ENCODE measurements at places on chromosomes 2 and 18.

DNA sequence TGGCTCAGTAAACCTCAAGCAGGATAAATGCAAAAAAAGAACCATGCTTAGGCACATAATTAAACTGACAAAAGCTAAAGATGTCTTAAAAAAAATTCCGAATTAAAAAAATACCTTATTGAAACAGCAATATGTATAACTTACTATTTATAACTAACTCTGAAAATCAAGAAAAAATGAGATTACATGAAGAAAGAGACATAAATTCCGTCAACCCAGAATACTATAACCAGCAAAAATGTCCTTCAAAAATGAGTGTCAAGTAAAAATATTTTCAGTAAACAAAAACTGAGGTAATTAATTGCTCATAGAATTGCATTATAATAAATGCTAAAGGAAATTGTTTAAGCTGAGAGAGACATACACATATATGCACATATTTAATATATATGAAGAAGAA is 474.5 kb upstream of the SYT4 start:
- DNase-seq: no peak

DNA sequence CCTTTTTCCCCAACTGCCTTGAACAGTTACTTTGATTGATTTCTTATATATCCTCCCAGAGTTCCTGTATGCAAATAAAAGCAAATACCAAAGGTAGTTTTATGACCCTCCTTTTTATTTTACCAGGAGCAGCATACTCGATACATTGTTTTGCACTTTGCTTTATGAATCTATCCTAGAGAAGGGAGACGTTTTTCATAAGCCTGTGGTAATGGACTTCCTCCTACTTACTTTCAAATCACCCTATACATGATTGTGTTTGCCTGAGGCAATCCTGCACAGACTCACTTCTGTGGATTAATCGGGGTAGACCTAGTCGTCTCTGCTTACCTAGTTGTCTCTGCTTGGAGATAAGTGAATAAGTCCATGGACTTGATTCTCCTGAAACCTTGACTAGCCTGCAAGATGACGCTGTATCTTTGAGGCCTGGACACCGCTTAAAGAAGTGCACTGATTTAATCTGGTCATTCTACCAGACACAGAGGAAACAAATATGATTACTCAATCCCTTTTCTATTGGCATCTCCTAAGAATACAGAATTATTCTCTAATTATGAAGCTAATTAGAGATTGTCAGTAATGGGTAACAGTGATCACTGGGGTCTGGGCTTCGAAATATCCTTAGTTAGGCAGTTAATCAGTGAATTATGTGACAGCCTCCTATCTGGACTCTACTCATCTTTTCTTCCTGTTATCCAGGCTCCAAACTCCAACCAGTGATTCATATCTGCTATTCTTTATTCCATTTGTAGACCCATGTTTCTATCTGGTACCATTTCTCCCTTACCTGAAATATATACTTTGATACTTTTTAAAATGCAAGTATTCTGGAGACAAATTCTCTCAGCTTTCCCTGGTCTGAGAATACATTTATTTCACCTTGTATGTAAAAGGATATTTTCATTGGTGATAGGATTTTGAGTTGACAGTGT is 447.4 kb upstream of the TRIB2 start:
- no peak for DNase-seq

DNA sequence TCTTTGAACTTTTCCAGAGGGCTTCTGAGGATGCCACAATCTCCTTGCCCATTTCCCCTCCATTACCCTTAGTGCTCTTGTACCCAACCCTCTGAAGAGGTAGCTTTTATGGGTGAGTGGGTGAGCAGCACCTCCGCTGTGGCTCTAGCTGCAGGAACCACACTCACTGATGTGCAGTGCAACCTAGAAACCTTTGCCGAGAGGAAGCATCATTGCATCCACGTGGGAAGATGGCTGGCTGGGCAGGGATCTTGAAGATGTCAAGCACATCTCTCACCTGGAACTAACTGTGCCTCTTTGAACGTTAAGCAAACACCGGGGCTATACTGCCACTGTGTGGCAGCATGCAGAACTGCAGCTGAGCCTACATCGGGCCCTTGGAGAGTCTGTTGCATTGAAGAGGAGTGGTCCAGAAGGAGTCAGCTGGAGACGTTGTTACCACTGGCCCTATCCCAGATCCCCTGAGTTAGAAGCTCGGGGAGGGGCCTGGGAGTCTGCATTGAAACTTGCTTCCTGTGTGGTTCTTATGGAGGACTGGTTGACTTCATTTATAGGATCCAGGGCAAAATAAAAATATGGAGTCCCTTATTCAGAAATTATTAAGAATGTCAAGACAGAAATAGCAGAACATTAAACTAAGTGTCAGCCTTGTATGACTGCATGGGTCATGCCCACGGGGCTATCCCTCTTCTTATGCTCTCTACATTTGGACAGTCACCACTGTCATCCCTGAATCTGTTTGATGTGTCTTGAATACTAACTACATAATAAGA is 28.7 kb downstream of the IGFBP5 start:
- peak; percentile 68 for DNase-seq

DNA sequence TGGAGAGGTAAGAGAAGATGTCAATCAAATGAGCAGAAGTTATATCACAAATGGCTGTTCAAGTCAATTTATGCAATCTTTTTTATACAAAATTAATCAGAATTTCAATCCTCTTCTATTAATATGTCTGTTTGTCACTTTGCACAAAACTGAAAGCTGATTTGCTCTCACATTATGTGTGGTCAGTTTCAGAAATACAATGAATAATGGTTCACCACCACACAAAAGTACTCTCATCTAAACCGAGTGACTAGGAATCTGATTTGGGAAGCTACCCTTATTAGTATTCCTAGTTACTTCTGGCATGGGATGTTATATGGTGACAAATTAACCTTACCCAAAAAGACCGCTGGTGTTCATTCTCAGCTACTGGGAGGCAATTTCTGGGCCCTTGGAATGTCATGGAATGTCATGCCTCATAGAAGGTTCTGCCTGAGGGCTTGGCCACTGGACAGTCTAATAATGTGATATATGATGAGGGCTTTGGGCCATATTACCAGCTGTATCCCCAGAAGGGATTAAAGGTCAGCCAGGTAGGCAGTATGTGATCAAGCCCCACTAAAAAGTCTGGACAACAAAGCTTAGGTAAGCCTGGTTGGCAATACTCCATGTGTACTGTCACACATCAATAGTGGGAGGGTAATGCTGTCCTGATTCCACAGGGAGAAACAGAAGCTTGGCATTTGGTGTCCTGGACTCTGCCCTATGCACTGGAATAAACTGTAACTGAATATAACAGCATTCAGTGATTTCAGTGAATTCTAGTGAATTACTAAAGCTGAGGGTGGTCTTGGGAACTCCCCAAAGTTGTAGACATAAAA is 113.2 kb downstream of the PIGN start:
- DNase-seq: no peak

DNA sequence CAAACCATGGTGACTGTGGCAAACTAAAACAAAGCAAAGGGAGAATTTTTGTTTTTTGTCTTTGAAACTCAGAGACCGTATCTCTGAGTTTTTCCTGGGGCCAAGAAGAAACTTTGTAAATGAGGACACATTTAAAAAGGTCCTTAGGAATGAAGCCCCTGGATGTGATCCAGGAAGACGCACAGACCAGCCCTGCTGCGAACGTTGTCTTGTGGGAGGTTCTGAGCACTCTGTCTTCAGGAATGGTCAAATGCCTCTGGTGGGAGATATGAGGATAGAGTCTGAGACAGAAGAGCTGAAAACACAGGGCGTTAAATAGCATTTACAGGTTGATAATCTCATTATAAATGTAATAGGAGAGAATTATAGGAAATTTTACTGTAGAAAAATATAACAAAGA is 893.5 kb upstream of the KLHL29 start:
- DNase-seq: no peak

DNA sequence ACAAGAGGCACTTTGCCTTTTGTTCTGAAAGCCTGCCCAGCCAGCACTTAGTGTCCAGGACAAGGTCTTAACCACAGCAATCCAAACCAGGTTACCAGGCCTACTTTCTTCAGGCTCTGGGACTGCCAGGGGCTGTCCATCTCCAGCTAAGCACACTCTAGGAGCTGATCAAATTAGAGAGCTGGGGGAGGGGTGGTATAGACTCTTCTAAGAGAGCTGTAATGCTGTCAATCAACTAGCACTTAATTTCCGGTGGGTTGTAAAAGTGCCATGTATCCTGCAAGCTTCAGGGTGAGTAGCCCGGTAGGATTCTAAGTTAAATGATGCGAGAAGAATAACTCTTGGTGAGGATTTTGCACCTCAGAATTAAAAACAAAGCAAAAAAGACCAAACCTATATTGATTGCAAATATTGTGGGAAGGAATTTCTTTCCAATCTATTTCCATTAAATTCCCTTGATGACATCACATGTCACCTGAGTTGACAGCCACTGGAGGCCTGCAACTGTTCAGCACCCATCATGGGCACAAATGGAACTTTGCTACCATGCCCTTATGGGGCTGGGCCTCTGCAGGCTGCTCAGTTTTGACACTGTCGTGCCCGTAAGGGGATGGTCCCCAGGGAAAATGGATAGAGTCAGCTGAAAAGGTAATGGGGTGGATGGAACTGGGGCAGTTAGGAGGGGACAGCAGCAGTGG is 8.7 kb upstream of the COX7A2L start:
- no peak for DNase-seq

DNA sequence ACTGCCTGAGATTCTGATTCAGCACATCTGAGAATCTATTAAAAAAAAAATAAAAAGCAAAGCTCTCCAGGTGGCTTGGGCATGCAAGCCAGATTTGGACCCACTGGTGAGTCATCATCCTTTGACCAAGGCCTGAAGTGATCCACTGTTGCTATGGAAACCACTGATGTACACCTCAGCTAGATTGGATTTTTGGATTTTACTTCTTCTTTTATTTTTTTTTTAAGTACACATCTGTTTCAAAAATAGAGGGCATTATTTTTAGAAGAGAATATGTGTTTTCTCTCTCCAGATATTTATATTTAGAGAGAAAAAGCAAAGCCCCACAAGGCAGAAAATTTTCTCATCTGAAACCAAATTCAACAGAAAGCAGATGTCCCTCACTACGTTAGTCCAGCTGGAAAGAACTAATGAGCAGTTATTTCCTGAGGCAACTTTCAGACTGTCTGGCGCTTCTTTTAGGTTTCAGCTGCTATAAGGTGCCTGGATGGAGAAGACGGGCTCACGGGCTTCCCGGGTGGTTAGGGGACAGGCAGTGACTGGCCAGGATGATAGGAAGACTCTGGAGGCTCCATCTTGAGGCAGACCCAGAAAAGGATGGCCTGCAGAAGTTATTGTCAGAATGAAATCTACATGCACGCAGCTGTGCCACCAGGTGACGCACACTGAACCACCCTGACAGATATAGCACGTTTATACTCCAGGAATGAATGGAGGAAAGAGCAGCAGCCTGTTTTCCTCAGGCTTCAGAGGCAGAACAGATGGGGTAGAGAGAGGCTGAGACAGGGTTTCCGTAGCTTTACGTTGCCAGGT is 50.5 kb downstream of the MRPL35 start:
- no peak for DNase-seq

- DNase-seq: no peak
These were observed 61.5 kb upstream of the KLF7 start for GRCh38 chr2:207227062-207227748.

- no peak for DNase-seq
These were observed 191.2 kb upstream of the NABP1 start for GRCh38 chr2:191486584-191487320.

GRCh38 chr18:23487738-23488570 is 15.4 kb upstream of the RMC1 start:
- DNase-seq: peak; percentile 45

- no peak for DNase-seq
These were observed 345.3 kb upstream of the CDH20 start for GRCh38 chr18:60987963-60988362.

DNA sequence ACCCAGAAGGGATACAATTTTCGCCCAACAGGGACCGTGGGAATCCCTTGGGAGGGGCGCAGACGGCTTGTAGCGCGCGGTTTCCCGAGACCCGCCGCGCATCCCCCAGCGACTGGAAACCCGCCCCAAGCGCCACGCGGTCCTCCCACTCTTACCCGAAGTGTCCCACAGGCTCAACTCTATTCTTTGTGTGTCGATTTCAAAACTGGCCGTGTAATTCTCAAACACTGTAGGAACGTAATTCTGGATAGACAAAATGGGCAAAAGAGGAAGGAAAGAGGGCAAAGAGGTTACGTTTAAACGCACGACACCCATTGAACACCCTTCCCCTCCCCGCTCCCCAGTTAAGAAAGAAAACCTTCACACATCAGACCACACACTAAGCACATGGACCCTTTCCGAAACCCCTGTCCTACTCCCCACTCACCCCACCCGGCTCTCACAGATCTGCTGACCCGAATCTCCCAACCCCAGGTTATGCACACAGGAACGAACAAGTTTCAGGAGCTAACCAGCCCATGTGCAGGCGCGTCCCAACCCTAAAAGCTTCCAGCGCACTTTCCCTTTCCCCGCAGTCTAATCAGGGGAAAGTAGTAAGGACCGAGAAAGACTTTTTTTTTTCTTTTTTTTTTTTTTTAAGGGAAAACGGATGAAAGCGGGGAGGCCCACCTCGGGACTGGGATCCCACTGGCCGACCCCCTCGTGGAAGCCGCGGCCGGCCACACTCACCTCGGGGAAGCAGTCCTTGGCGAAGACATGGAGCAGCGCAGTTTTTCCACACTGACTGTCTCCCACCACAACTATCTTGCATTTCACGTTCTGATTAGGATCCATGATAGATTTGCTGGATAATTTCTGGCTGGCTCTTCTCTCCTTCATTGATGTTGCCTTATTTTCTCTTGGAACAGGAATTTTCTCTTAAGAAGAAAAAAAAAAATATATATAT is 655 bp downstream of the RND3 start:
- no peak for DNase-seq

DNA sequence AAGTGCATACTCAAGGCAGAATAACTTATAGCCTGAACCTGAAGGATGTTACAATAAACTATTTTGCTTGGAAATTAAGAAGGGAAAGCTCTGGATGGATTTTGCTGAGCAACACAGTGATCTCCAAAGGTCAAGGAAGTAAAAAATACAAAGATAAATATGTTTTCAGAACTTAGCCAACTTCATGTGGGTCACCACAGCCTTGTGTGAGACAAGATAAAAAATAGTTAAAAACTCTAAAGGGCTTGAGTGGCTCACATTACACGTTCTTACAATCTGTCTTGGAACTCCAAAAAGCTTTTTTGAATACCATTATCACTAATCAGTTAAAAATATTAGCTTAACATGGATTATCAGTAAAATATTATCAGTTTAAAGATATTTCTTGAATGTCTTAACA is 28.9 kb upstream of the MTX2 start:
- DNase-seq: no peak

DNA sequence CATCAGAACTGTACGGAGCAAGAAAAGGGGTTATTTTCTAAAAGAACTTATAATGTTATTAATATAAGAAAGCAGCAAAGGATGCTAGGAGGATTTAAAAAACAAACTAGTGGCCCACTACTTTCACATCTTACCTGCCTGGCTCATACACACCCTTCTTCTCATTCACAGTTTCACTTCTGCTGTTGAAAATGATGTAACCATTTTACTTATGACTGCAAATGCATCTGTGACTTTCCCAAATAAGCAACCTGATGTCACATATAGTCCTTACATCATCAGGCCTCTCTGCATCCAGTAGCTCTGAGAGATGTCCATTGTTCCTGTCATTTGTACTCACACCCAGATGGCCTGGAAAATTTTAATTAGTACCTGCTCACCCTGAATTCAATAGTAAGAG is 101.8 kb upstream of the MYO3B start:
- DNase-seq: no peak

GRCh38 chr2:239264838-239265651 is 135.8 kb downstream of the HDAC4 start:
- DNase-seq: peak; percentile 91

Data from CD4-positive, alpha-beta T cell treated with Interleukin-21 for 1 hour (primary cell).